GM12864 (cell line): ENCODE measurements at places on chromosomes 4 and X.

DNA sequence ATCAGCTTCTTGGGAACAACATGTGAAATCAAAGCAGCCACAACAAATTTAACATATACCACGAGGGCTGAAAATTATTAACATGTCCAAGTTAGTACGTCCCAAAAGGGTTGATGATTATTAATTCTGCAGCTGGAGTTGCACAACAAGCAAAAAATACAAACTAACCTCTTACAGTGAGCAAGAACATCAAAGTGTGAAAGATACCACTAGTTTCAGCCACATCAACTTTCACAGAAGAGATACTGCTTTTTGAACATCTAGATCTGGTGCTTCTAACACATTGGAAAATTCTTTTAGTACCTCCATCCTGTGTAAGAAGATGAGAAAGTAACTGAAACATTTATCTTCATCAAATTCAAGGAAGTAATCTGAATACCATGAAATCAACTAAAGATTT, 334.1 kb downstream of the PCDH7 start:
- no peak for DNase-seq

DNA sequence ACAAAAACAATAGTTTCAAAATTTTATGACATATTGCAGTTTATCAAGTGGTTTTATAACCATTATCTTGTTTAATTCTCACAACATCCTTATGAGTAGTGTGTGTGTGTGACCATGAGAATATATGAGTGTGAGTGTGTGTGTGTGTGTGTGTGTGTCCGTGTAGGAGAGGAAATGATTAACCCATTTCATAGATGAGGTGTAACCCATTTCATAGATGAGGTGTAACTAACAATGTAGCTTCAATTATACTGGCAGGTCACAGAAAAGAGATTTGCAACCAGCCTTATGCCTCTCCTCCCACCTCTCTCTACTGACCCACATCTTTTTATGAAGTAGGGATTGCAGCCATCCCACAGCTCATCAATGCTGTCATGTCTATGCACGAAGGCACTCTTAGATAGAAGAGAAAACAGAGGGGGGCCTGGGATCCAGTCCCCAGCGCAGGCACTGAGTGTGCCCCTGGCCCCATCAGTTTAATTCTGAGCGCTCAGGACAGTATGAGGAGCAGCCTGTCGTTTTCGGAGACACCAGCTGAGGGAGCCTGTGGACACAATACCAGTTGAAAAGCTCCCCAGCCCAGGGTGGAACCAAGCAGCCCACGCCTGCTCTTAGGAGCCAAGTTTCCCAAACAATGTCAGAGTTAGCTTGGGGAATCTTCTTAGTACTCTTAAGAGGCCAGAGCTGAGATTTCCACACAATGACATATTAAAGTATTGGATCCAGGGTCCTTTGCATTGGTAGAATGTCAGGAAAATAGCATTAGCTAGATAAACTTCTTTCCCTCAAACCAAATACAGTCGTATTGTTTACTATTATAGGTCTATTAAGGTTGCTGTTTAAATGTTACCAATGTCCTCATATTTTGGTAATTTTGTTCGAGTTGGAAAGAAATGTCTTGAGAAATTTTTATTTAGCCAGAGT, 88.6 kb downstream of the PALLD start:
- DNase-seq, result no peak

- no peak for DNase-seq
Observed at GRCh38 chr4:149521611-149522425, 293.8 kb downstream of the IQCM start.

GRCh38 chr4:95637043-95637600, 88.3 kb upstream of the UNC5C start:
- DNase-seq, result no peak

GRCh38 chrX:71253253-71254091, 468 bp downstream of the ZMYM3 start:
- DNase-seq, result no peak

- DNase-seq, result no peak
Observed at GRCh38 chr4:30610361-30610760, 109.8 kb upstream of the PCDH7 start.

GRCh38 chrX:107728371-107729099, 47.1 kb downstream of the TSC22D3 start:
- no peak for DNase-seq

DNA sequence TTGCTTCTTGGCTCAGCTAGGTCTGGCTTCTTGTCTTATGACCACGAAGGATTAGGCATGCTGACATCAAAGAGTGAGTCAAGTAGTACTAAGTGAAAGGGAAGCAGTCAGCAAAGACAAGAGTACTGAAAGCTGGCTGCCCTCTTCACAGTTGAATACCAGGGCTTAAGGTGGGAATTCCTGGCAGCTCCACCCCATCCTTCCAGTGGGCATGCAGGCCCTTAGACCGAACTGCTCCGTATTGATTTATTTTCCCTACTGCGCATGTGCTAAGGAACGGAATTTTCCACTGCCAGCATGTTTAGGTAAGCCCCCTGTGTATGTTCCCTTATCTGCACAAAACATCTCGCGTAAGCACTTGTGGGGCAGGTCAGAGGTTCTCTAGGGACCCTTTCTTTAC, 2320.1 kb downstream of the ARAP2 start:
- DNase-seq, result no peak

DNA sequence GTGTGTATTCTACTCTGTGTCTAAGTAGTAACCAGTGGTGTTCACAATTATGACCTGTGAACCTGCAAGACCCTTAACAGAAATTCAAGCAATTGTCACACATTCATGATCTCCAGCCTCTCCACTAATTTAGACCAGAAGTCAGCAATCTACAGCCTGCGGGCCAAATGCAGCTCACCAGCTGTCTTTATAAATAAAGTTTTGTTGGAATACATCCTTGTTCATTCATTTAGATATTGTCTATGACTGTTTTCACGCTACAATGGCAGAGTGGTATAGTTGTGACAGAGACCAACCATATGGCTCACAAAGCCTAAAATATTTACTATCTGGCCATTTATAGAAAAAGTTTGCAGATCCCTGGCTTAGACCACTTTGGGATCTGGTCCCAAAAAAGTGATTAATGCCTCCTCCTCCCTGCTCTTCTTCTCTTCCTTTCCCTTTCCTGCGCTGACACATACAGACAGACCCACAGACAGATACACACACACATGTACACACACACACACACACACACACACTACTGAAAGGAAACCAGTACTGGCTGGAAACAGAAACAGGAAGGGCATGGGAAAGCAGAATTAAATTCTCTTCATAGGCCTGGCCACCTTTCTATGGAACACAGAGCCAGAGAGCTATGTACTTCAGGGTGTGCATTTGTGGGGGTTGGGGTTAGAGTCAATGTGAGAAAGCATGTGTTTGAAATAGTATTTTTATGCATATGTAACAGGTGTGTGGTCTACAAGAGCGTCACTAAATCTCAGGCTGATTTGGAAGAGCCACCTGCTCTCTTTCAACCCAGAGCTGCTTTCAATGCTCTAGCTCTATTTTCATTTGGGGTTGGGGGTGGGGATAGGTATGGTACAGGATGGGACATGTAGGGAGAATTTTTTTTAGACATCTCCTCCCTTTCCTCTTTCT, 49.7 kb upstream of the TMEM164 start:
- DNase-seq, result no peak

GRCh38 chr4:24517676-24518075, 66.7 kb downstream of the DHX15 start:
- DNase-seq, result no peak

GRCh38 chr4:4480685-4481398, 61.0 kb downstream of the STX18 start:
- no peak for DNase-seq

- DNase-seq, result no peak
Observed at GRCh38 chr4:163440040-163440439, 33.5 kb downstream of the TKTL2 start.

DNA sequence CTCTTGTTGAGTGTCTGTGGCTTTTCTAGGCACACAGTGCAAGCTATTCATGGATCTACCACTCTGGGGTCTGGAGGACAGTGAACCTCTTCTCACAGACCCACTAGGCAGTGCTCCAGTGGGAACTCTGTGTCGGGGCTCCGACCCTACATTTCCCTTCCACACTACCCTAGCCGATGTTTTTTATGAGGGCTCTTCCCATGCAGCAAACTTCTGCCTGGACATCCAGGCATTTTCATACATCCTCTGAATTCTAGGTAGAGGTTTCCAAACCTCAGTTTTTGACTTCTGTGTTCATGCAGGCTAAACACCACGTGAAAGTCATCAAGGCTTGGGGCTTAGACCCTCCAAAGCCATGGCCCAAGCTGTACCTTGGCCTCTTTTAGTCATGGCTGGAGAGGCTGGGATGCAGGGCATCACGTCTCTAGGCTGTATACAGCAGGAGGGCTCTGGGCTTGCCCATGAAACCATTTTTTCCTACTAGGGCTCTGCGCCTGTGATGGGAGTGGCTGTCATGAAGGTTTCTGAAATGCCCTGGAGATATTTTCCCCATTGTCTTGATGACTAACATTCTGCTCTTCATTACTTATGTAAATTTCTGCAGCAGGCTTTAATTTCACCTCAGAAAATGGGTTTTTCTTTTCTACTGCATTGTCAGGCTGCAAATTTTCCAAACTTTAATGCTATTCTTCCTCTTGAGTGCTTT, 249.8 kb upstream of the CPEB2 start:
- DNase-seq, result no peak

GRCh38 chr4:16023776-16024408, 59.9 kb downstream of the PROM1 start:
- DNase-seq, result no peak

DNA sequence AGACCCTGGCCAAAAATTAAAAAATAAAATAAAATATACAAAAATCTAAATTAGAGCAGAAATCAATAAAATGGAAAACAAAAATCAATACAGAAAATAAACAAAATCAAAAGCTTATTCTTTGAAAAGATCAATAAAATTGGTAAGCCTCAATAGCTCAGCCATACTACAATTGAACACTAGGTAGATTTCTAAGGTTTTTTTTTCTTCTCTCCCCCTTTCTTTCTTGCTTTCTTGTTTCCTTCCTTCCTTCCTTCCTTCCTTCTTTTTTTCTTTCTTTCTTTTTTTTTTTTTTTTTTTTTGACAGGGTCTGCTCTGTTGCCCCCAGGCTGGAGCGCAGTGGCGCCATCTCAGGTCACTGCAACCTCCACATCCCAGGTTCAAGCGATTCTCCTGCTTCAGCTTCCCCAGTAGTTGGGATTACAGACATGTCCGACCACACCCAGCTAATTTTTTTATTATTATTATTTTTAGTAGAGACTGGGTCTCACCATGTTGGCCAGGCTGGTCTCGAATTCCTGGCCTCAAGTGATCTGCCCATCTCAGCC, 23.4 kb upstream of the PPP3CA start:
- no peak for DNase-seq

DNA sequence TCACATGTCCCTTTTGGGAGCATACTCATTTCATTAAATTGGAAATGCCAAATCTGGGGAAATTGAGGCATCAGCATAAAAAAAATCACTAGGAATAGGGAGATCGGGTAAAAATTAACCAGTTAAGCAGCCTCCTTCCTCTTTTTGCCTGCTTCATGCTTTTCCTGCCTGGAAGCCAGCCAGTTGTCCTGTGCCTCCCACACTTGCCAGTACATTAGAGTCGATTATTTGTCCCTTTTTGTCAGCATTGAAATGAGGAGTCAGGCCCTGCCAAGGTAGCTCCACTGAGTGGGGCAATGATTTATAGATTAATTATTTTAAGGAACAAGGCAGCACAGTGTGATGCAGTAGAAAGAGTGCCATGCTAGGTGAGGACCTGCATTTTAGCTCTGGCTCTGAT, 55.3 kb downstream of the SH2D1A start:
- DNase-seq, result no peak

GRCh38 chr4:7340553-7341433, 93.9 kb downstream of the PSAPL1 start:
- no peak for DNase-seq

DNA sequence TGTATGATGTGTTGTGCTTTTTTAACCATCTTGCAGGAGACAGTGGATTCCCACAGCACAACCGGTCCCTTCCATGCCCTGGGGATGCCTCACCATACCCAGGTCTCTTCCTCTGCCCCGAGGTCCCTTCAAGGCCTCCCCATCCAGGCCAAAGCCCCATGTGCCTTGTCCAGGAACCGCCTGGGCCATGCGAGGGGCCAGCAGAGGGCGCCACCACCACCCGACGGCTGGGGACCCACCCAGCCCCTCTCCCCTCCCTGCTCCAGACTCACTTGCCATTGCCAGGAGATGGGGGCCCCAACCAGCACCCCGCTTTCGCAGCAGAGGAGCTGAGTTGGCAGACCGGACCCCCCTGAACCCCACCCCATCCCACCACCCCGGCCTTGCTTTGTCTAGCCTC, 485.5 kb downstream of the TRAM1L1 start:
- no peak for DNase-seq

DNA sequence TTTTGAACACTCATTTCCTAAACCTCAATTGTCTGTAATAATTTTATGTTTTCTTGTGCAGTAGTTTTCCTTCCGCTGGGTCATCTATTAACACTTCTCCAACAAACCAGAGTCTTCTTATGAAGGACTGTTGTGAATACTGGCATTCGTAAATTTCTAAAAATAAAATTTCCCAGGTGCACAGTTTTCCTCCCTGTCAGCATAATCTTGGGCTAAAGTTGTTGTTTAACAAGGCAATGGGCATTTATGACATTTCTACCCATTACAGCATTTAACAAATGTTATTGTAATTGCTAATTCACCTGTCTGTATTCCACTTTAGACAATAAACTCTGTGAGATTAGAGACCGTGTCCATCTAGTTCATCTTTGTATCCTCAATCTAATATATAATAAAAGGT, 1.2 kb downstream of the SCFD2 start:
- no peak for DNase-seq

- DNase-seq, result no peak
Observed at GRCh38 chrX:57951666-57952319, 41.5 kb upstream of the ZXDA start.

- no peak for DNase-seq
Observed at GRCh38 chr4:141124224-141124623, 9.0 kb downstream of the RNF150 start.

DNA sequence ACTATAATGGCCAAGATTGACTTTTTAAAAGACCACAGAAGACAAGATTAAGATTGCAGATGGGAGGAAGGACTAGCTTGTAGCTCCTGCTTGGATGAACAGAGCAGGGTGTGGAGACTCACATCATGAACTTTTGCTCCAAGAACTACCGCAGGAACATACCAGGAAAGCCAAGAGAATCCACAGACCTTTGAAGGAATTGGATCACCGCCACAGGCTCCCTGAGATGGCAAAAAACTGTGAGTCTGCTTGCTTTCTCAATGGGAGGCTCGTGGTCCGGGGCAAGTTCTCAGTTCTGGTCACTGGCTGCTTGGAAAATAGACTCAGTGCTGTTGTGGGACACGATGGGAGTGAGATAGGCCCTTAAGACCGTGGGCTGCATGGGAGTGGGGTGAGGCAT, 276.6 kb downstream of the CCSER1 start:
- no peak for DNase-seq

DNA sequence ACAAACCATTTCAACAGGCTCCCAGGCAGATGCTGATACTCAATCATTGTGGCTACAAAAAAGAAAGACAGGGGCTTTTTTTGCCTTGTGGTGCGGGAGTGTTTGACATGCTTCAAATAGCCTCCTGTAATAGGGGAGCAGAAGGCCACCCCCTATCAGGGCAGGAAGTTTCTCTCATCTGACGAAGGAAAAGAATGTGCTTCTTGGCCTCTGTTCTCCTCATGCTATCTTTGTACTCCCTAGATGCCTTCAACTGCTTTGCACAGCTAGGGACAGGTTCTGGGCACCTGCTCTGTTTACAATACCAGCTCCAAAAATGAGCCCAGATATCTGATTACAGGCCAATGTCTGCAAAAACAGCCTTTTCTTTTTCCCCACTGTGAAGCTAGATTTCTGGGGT, 391.1 kb downstream of the STIM2 start:
- no peak for DNase-seq
